ENCODE measurements at places on chromosomes 11 and 22.

DNA sequence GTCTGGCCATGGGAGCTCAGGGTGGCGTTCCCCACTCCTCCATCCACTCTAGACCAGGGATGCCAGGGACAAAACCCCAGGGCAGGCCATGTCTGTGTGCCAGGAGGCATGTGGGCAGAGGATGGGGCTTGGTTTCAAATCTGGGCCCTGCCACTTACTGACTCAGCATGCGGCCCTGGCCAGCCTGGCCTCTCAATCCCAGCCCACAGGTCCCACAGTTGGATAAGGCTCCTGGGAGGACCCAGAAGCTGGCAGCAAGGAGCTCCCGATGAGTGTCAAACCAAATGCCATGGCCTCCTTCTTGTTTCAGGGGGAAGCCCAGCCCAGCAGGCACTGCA lies 1290.4 kb downstream of the BRD1 start:
- no peak for DNase-seq

- DNase-seq = no peak
Measured at GRCh38 chr22:47574556-47574955, 812.1 kb downstream of the TBC1D22A start.

- no peak for DNase-seq
Measured at GRCh38 chr11:130642994-130643393, 194.5 kb downstream of the ADAMTS15 start.

DNA sequence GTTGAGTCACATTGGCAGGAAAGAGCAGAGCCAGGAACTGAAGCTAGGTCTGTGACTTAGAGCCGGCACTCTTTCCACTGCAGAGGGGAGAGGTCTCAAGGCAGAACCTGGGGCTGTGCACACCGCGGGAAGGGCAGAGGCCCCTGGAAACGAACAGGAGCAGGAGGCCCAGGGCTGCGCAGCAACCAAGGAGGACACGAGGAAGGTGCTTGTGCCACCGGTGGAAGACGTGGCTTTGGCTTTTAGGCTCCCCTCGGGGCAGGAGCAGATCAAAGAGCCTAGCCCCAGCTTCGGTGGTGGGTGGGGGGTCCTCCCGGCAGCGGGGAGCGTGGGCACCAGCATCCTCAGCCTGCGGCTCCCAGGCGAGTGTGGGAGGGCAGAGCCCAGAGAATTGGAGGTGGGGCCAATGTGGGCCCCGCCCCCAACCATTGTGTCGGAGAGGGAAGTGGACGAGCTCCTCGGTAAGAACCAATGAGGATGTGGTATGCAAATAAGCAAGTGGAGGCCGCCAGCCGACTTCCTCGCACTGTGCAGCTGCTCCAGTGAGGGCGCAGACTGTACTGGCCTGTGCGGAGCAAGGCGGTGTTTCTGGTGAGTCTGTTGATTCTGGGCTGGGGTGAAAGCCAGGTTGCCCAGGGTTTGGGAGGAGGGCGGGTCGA lies at the start of gene CCDC116:
TSS of gene CCDC116 (plus strand) at position 524 of the 659 bp plus-strand sequence. CDS start 422 bp downstream, outside the sequence.
- DNase-seq = no peak

DNA sequence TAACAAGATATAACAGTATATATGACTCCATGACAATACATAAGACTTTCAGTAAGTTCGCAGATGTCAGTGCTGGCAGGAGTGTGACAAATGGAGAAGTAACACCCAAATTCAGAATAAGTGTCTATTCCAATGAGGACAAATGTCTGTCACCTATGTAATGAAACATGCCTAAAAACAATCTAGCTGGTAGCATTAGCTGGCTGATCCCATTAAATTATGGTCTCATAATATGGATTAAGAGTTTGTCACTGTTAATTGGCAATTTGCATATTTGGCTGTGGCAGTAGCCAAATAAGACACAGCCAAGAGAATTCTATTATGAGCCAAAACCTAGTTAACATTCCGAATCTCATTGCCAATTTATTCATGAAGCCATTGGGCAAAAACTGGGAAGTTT lies 30.2 kb upstream of the CAVIN3 start:
- DNase-seq = no peak

DNA sequence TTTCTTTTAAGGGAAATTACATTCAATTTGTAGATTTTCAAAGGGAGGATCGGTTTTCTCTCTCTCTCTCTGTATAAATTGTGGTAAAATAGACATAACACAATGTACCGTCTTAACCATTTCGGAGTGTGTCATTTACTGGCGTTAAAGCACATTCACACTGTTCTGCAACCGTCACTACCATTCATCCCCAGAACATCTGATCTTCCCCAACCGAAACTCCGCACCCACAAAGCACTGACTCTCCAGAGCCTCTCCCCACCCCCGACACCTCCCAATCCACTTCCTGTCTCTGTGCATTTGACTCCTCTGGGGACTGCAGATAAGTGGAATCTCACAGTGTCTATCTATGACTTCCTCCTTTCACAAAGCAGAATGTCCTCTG lies 15.9 kb upstream of the GRAMD4 start:
- DNase-seq = peak; percentile 62

DNA sequence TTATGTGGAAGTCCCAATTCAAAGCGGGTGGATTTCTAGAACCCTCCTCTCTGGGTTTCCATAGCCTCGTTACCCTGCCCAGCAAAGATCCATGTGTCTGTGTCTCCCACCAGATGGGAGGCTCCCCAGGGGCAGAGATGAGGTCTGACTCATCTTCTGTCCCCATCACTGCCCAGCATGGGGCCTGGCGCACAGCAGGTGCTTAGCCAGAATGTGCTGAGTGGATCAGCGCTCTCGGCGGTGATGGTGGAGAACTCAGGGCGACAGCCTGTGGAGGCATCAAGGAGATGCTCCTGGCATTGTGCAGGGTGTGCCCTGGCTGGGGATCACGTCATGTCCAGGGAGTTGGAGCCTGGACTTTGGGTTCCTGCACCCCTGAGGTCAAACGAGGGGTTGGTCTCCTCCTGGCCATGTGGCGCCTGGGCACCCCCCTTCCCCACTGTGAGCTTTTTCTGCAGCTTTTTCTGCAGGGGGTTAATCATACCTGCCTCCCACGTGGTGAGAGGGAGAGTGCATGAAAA lies 46.1 kb upstream of the RFPL3 start:
- no peak for DNase-seq

- DNase-seq = no peak
Measured at GRCh38 chr22:22157348-22157725, 87.2 kb upstream of the VPREB1 start.

GRCh38 chr11:44244639-44245310 lies 65.2 kb downstream of the ALX4 start:
- DNase-seq = no peak

DNA sequence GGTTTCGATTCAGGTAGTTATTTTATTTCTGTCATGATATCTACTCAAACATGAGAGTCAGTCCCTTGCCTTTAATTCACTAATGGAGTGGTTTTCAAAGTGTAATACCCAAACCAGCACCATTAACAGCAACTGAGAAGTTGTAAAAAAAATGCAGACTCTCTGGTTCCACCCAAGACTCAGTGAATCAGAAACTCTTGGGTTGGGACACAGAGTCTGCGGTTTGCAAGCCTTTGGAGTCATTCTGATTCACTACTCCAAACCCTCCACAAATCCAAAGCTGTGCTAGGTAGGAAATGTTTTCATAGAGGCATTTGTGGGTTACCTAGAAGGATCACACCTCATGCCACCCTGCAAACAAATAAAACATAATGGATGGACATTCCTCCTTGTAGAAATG lies 340.1 kb downstream of the NTM start:
- no peak for DNase-seq

DNA sequence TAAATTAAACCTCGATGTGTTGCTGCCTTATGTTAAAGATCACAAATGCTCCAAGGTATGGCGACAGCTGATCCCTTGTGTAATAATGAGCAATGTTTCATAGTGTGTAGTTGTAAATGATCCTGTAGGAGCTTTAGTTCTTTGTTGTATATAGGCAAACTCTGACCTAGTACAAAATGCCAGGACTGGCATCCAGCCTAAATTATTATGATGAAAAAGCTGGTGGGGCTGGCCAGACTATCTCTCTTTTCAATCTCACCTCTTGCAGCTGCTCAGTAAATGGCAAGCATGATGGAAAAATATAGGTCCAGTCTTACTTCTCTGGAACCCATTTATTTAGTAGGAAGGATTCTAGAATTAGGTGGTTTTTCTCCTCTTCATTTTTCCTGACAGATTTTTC lies 345.1 kb upstream of the C11orf87 start:
- DNase-seq = no peak

GRCh38 chr11:64207256-64208085 lies 950 bp downstream of the FERMT3 start:
- peak; percentile 93 for DNase-seq

- DNase-seq = no peak
Measured at GRCh38 chr22:43446037-43446803, 34.4 kb downstream of the MPPED1 start.

DNA sequence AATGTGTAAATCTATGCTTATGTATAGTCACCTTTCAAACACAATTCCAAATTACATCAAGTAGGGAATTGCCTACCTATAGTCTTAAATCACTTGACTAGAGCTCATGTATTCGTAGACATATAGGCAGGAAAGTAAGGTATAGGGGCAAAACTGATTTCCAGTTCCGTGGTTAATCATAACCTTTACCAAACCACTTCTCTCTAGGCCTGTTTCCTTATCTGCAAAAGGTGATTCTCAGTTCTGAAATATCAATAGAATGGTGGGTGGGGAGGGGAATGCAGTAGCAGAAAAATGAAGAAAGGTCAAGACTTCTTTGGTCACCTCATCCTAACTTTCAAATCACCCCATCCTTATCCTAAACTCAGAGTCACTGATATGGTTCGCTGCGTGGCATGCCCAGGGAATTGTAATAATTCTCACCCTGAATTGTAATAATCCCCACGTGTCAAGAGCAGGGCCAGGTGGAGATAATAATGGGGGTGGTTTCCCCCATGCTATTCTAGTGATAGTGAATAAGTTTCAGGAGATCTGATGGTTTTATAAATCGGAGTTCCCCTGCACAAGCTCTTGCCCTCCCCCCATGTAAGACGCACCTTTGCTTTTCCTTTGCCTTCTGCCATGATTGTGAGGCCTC lies 1.9 kb upstream of the ANO5 start:
- no peak for DNase-seq

DNA sequence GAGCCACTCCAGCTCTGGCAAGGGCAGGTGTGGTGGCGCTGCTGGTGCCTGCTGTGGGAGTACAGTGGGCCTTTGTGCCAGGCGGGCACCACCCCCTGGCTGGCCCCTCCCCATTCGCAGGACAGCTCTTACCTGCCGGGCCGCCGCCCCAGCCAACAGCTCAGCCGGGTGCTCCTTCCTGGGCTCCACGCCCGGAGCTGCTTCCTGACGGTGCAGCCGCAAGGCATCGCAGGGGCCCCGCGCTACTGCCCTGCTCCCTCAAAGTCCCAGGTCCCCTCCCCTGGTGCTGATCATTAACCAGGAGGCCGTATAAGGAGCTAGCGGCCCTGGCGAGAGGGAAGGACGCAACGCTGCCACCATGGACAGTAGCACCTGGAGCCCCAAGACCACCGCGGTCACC lies at the start of gene SLC5A1:
TSS of gene SLC5A1 (plus strand) at position 338 of the 400 bp plus-strand sequence. CDS start at position 359, 21 bp downstream.
- DNase-seq = no peak

DNA sequence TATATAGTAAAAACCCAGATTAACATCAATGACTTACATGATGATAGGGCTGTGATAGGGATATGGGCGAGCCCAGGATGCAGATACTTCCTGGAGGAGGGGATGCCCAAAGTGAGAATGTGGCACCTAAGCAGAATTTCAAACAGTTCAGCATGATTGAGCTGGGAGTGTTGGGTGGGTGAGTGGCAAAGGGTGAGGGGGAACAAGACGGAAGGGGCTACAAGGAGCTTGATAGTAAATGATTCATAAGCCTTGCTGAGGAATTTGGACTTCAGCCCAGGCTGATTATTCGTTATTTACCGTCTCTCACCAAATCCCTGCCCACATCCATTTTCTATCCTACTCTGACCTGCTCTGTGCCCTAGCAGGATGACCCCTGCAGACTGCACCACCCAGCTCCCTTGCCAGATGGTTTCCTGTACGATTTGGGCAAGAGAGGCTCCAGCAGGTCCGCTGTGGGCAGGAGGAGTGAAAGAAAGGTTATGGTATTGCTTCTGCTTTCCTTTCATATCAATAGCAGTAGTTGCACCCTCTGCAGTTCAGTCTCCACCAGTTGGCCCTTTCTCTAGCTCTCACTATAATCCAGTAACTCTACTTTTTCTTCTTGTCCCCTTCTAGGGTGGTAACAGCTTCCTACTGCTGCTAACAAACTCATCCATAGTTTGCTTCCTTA lies 30.3 kb upstream of the SIK2 start:
- DNase-seq = no peak

GRCh38 chr11:35414311-35414710 lies 5.0 kb downstream of the SLC1A2 start:
- DNase-seq = no peak

DNA sequence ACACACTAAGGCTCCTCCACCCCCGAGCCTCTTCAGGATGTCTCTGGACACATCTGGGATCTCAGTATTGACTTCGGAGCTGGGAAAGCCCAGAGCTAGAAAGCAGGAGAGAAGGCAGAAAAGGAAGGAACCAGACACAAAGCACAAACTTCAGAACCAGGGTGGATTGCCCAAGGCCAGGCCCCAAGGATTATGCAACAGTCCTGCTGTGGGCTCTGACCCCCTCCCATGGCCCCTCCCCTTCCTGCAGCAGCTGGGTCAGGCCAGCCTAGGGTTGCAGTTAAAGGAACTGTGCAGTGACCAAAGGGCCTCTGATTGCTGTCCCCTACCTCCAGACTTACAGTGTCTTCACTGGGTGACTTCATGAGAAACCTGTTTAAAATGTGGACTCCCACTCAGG lies 5.3 kb downstream of the KCNE3 start:
- DNase-seq = no peak
